ENCODE measurements at places on chromosomes 2 and 18. TPM values are rescaled to one million over a fixed set of nuclear protein-coding genes. Genes with fewer than 3 reads are reported as not detected.

DNA sequence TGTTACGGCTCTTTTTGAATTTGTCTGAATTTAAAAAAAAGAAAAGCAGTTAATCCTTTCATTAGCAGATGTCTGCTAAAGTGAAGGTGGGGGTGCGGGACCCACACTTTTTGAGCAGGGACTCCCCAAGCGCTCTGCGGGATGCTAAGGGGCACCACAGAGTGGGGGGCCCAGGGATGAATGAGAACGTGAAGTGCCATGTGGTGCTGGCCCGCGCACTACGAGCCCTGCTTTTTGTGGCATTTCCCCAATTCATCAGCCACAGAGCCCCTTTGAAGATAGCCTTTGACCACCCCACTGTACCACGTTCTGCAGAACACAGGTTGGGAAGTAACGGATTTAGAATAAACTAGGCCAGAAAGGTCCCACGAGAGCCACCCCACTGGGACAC lies 28.6 kb downstream of the HS1BP3 start:
- DNase-seq = no peak

The TUBA4B gene
- not detected for total RNA-seq

GRCh38 chr2:130756874-130757668 lies 1.7 kb downstream of the AMER3 start:
- no peak for DNase-seq

The SATB2 gene
- total RNA-seq = 0.44 TPM

The PAX8 gene
- 2.0 TPM for total RNA-seq
